Stimulated activated CD8-positive, alpha-beta memory T cell treated with anti-CD3 and anti-CD28 coated beads, Interleukin-7, amount 100 ng/mL, for 1 hour (primary cell): ENCODE measurements at places on chromosomes 16 and 17.

- no peak for DNase-seq
Measured at GRCh38 chr16:55037046-55037445, 106.4 kb downstream of the IRX5 start.

- no peak for DNase-seq
Measured at GRCh38 chr16:12988071-12988470, 86.7 kb downstream of the SHISA9 start.

GRCh38 chr16:5036228-5037156, 2.8 kb upstream of the NAGPA start:
- no peak for DNase-seq

DNA sequence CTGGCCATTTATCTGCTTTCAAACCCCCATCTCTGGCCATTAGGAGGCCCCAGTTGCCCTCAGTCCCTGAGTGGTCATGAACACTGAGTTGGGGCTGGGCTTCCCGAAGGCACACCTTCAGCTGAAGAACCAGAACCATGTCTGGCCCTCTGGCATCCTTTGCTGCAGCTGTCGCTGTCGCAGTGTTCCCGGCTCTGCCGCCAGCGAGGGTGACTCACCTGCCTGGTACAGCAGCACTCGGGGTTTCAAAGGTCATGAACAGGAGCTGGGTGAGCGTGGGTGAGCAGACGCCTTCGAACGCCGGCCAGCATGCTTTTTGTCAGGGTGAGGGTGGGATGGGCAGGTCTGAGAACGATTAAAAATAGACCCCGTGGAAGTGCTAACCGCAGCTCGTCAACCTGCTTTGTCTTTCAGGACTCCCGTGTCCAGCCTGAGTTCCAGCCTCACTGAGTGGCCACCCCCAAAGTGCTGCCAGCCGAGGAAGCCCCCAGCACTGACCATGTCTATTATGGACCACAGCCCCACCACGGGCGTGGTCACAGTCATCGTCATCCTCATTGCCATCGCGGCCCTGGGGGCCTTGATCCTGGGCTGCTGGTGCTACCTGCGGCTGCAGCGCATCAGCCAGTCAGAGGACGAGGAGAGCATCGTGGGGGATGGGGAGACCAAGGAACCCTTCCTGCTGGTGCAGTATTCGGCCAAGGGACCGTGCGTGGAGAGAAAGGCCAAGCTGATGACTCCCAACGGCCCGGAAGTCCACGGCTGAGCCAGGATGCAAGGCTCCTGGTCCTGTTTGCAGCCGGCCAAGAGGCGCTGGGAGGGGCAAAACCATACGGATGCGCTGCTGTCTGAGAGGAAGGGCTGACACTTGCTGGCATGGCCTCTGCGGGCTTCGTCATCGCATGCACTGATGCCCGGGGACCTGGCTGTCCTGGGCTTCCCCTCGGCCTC, 7.6 kb downstream of the SNN start:
- DNase-seq, result no peak

DNA sequence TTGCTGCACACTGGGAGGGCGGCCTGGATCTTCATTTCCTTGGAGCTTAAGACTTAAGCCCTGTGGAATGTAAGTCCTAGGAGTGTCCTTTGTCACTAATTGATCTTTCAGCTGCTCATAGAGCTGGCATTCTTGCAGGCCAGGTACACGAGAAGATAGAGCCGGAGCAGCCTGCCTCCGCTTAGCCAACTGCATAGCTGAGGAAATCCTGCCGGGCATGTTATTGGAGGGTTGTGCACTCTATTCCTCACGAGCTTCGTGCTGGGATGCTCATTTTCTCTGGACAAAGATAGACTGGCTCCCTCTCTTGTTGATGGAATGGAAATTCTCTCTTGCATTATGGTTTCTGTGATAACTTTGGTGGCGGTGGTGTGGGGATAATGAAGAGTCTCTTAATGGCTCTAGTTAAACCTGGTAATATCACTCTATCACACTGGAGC, 76.9 kb downstream of the RPA1 start:
- no peak for DNase-seq

DNA sequence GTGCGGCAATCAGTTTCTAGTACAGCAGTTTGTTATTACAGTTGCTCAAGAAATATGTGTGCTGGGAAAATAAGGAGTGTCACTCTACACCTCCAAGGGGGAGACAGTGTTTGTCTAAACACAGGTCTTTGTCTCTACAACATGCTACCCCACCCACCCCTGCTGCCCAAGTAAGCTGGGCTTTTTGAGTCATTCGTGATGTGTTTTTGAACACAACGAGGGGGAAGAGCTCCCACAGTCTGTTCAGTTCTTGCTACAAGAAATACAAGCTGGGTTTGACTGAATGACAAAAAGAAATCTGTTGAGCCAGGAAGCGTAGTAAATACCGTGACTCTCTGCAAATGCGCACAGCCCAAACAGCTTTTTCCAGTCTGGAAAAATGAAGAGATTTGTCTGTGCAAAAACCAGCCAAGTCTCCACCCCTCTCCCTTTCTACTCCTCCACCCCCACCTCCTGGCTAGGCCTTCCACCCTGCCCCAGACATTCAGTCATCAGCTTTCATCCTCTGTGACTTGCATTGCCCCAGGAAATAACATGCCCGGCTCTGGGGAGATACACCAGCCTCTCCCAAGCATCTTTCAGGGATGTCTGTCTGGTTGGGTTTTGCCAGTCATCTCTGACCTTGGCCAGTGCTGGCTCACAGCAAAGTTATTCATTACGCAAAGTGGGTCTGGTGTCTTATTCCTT, 25.7 kb downstream of the CHD9 start:
- no peak for DNase-seq

- DNase-seq, result no peak
Measured at GRCh38 chr17:10013365-10014112, 108.5 kb upstream of the RCVRN start.

- no peak for DNase-seq
Measured at GRCh38 chr16:88195911-88196465, 186.8 kb upstream of the ZNF469 start.

DNA sequence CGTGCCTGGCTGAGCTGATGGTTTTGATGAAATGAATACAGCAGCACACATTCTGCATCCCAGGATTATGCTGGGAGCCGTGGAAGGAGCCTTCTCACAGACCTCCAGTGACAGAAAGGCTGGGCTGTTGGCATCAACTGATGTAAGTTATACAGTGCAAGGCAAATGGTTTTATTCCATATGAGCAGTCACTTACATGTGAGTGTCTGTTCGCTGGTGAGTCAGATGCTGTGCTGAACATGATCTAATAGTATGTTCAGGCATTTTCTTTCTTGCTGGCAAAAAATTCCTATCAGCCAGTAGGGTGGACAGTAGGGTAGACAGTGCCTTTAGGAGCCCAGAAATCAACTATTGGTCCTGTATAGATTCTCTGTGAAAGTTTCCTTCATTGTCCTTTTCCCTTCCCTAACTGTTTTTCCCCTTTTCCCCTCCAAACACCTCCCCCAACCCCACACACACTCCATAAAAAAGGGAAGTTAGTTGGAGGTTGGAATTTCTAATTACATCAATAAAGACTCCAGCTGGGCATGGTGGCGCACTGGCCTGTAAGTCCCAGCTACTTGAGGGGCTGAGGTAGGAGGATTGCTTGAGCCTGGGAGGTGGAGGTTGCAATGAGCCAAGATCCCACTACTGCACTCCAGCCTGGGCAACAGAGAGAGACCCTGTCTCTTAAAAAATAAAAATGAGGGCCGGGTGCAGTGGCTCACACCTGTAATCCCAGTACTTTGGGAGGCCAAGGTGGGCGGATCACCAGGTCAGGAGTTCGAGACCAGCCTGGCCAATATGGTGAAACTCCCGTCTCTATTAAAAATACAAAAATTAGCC, 36.2 kb downstream of the LDHD start:
- no peak for DNase-seq

GRCh38 chr16:717450-718245, 2.7 kb downstream of the METRN start:
- DNase-seq, result no peak

- no peak for DNase-seq
Measured at GRCh38 chr17:31481783-31482081, 90.3 kb downstream of the RAB11FIP4 start.

- DNase-seq, result no peak
Measured at GRCh38 chr17:80363120-80363515, 51.8 kb upstream of the ENDOV start.

DNA sequence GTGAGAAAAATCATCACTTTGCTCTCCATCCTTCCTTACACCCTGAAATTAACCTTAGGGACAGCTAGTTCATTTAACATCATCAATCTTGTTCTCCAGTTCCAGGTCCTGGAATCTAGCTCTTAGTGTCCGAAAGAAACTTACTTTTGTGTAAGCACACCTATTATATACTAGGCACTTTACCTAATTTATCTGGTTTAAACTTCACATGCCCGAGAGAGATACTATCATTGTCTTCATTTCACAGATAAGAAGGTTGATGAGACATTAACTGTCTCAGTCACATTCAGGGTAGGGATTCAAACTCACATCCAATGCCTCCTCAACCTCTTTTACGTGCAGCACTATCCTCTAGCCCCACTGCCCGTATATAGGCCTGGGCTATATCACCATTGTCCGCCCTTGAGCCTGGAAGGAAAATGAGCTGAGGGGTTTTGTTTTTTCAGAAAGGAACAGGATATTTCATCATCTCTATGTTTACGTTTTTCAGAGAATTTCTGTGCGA, 501 bp upstream of the AP2B1 start:
- no peak for DNase-seq

DNA sequence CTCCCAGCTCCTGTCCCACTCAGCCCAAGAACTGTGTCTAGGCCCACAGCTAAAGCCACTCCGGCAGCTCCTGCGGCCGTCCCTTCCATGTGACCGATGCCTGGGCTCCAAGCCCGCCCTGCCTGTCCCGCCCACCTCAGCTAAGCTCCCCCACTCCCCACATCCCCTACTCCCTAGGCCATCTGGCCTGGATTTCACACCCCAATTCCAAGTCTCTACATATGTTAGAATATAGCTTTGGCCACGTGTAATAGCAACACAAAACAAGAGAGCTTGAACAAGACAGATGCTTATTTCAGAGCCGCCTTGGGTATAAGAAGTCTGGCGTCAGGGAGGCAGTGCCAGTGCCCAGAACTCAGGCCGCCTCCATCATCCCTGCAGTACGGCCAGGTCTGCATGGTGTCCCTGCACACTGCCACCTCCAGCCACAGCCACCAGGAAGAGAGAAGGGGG, 30.0 kb upstream of the USP22 start:
- DNase-seq, result no peak

- no peak for DNase-seq
Measured at GRCh38 chr17:4812690-4813089, 5.7 kb downstream of the PLD2 start.

- no peak for DNase-seq
Measured at GRCh38 chr17:78966123-78966813, 13.5 kb downstream of the LGALS3BP start.

DNA sequence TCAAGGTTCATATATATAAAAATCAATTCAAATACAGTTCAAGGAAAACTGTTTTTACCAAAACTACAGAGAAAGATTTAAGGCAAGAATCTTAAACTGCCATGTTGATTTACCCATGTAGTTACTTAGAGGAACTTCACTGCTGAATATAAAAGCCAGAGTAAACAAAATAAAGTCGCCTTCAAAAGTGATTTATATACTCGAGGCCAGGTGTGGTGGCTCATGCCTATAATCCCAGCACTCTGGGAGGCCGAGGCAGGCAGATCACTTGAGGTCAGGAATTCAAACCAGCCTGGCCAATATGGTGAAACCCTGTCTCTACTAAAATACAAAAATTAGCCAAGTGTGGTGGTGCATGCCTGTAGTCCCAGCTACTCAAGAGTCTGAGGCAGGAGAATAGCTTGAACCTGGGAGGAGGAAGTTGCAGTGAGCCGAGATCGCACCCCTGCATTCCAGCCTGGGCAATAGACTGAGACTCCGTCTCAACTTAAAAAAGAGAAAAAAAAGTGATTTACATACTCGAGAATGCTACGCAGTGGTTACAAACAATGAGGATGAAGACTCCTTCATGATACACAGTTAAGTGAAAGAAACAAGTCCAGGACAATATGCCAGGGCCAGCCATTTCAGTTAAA, 54.1 kb upstream of the CNEP1R1 start:
- DNase-seq, result no peak

DNA sequence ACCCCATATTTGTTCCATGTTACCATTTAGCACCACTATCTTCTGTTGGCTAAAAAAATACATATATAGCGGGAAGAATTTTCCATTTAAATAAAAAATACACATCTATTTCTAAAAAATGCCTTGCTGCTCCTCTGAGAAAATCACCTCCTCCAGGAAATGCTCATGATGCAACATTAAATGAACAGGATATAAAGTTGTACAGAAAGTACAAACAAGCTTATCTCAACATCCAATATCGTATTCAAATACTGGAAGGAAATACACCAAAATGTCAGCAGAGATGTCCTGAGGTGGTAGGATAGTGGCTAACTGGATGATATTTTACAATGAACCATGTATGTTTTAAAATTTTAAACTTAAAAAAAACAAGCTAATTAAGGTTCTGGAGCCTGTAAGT, 21.3 kb downstream of the GNA13 start:
- DNase-seq, result no peak

GRCh38 chr16:1275791-1276579, 20.1 kb downstream of the TPSD1 start:
- DNase-seq, result no peak

DNA sequence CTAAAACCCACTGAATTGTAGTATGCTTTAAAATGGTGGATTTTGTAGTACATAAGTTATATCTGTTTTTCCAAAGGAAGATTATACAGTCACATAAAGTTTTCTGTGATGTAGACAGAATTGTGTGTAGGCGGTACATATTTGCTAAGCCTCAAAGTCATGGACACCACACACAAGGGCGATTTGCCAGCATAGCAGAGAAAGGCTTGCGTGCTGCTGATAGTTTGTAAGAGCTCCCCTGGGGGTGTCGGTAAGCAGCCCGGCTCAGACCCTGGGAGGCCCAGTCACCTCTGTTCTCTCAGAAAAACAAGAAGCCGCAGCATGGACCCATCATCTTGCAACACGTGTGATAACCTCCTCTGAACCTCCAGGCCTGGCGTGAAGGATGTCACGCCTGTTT, 38.3 kb upstream of the AKTIP start:
- DNase-seq, result no peak

DNA sequence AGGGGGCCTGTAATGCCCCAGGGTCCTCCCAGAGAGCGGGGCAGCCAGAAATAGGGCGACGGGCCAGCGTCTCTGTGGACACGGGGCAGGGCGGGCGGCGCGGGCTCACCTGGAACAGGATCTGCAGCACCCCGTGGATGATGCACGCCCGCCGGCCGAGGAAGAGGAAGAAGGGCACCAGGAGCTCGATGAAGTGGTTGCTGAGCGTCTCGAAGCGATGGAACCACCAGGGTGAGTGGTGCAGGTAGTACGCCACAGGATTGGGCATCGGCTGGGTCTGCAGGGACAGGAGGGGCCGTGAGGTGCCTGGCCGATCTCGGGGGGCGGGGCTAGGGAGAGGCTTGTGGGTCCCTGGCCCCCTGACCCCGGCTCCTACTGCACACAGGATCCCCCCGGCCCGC, 78.9 kb upstream of the GNG13 start:
- DNase-seq, result no peak

- no peak for DNase-seq
Measured at GRCh38 chr16:52963212-52963854, 89.4 kb downstream of the CHD9NB start.

- DNase-seq, result no peak
Measured at GRCh38 chr16:24748242-24748641, 18.8 kb downstream of the TNRC6A start.

GRCh38 chr16:85171759-85172454, 59.6 kb upstream of the CIBAR2 start:
- no peak for DNase-seq

- no peak for DNase-seq
Measured at GRCh38 chr16:16020291-16020690, 70.9 kb downstream of the ABCC1 start.
